ENCODE measurements at places on chromosomes 3 and 15.
A peak's percentile ranks its signal among the peaks of the same experiment; 100 is the strongest.

DNA sequence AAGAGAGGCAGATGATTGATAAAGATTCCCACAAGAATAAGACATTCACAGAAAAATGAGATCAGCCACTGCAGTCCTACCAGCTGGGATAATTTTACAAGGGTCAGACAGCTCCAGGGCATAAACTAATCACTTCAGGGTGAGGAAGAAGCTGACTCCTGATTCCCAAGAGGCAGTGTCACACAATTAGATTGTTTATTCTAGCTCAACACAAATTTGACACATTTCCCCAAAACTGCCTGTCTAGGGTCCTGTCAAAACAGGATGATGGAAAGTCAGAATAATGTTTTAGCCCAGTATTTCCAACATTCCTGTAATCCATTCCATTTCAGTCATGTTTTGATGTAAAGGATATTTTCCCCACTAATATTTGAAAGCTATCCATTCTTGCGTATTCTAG is 110.8 kb downstream of the TNIK start:
- no peak for DNase-seq

DNA sequence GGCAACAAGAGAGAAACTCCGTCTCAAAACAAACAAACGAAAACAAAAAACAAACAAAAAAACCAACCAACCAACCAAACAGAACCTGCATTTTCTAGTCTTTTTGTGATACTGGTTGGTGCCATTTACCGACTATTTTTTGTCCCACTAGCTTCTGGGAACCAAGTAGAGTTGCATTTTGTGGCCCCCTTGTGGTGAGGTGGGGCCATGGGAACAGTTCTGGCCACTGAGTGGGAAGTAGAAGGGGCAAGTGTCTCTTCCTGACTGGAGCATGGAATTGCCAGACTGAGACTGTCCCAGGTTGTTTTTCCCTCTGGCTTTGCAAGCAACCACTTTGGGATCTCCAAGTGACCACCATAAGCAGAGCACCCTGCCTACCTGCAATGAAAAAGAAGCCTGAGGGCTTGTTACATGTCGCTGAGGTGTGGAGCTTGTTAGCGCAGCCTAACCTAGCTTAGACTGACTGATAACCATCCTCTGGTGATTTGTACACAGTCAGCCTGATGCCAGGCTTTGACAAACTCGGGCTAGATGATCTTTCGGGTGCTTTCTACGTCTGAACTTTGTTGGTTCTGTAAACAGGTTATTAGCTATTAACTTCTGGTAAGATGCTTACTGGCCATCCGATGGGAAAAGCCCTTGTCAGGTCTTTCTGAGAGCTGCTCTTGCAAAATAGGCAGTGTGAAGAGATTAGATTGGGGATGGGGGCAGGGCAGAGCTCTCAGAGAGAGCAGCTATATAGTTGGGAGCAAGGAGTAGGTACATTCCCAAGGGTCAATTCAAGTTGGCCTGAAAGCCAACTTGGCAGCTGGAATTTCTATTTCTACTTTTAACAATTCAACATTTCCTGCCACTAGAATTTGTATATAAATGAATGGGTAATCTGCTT is 172.2 kb downstream of the SSR3 start:
- DNase-seq, result no peak

DNA sequence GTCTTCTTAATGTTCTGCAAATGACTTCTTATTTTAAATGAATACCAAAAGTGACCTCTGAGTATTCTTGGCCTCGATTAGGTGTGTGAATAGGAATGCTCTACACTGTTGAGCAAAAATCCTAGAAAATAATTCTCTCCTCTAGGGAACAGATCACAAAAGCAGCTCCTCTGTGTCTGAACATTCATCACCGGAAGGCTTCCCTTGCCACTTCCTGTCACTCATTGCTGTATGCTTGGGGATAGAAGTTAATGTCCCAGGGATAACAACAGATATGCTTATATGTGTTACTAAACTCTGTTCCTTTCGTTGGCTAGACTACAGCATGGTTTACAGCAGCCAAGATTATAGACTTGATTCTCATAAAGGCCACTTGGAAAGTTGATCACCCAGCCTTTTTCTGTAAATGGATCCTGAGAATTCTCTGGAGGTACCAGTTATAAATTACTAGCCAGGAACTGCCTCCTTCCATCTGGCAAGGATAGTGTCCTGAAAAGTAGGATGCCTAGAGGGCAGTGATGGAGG is 16.0 kb upstream of the PTX3 start:
- DNase-seq, result no peak

DNA sequence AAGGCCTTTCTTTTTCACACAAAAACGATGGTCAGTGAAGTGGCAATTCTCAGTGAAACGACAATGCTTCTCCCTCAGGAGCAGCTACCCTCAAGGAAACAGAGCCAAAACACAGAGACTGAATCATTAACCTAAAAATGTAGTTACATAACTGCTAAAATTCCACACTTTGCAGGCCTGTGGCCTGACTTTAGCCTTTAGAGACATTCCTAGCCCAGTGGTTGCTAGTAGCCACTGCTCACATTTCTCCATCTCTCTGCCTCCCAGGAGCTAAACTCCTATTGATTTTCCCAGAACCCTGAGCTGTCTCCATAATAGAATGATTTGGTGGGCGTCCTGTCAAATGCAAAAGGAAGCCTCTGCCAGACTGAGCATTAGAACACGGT is 630.1 kb upstream of the KCNMB2 start:
- peak; percentile 45 for DNase-seq

- no peak for DNase-seq
These were observed 101.8 kb downstream of the CFAP20DC start for GRCh38 chr3:58948018-58948417.

DNA sequence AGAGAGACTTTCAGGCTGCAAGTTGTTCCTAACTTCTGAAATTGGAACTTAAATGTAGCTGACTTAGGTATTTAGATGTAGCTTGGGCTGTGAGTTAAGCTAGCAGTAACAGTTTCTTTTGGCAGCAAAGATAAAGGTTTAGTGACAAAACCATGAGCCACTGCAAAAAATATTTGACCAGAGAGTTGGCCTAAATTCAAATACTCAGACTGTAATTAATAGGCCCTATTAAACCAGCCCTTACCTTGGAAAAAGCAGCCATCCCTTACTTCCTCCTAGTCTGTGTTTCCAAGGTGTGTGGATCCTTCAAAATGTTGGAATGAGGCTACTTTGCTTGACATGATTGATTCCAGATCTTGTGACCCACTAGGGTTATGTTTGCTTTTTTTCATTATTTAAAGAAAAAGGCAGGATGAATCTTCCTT is 8.2 kb downstream of the TPM1 start:
- DNase-seq, result no peak

GRCh38 chr3:131151-131888 is 65.2 kb upstream of the CHL1 start:
- no peak for DNase-seq

DNA sequence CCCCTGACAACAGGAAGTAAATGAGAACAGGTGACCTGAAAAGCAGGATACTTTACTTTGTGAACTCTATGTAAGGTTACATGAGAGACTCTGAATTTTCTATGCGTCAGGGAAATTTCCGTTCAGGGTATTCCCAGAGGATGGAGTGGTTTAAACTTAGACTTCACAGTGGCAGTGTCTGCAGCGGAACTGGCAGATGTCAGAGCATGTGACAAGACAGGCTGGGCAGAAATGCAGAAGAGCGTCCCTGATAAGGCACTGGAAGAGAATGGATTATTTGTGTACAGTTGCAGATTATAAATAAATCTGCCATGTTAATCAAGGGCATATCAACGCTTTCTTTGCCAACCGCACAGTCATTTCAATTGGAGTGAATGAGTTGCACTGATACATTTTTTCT is 598.4 kb upstream of the ZNF717 start:
- no peak for DNase-seq

GRCh38 chr15:27683121-27683520 is 416.0 kb downstream of the OCA2 start:
- no peak for DNase-seq

- no peak for DNase-seq
These were observed 77.3 kb upstream of the PHLDB2 start for GRCh38 chr3:111781561-111782446.

- no peak for DNase-seq
These were observed 227.6 kb upstream of the POU1F1 start for GRCh38 chr3:87503900-87504498.

- DNase-seq, result no peak
These were observed 891.4 kb downstream of the NTRK3 start for GRCh38 chr15:87365186-87365585.

DNA sequence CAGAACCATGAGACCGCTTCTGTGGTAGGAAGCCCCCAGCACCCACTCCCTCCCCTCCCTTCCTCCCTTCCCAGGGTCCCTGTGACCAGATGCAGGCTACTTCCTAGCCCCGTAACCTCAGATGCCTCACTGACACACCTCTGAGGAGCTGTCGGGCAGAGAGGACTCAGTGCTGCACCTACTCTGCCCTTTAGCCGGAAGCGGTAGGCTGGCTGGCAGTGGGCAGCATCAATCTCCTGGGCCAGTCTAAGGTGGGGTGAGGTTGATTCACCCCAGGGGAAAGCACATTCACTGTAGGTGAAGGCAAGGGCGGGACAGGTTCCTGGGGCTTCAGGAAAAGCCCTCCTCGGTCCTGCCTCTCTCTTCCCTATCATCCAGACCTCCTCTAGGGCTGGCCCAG is 19.1 kb downstream of the CSRNP1 start:
- peak; percentile 33 for DNase-seq

DNA sequence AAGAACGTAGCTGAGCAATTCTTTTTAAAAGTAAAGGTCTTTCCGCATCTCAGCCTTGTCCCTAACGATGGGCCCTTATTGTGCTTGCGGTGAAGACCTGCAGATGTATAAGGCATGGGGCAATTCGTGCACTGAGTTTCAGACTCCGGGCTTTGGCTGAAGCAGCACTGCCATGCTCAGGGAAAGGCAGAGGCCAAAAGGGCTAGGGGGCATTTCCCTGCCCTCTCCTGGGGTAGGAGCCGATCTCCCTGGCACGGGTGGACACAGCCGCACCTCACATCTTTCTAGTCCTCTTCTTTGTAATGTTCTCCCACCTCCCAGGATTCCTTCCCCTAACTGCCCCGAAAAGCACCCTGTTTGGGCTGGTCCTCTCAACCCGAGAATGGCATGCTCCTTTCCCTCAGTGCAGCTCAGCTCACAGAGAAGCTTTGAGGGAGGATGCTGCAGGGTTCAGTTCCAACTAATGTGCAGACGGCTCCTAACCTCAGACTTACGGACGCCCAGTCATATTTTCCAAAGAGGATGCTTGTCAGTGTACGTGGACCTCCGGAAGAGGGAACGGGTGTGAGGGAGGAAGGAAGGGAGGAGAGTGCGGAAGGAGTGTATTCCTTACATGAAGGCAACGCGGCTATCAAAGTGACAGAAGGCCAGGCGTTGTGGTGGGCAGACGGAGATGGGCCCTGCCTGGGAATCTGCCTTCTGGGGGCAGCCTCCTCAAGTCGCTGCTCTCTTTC is 61.2 kb downstream of the SYNM start:
- no peak for DNase-seq

- DNase-seq, result no peak
These were observed 96.2 kb upstream of the SEMA6D start for GRCh38 chr15:47620960-47621681.

DNA sequence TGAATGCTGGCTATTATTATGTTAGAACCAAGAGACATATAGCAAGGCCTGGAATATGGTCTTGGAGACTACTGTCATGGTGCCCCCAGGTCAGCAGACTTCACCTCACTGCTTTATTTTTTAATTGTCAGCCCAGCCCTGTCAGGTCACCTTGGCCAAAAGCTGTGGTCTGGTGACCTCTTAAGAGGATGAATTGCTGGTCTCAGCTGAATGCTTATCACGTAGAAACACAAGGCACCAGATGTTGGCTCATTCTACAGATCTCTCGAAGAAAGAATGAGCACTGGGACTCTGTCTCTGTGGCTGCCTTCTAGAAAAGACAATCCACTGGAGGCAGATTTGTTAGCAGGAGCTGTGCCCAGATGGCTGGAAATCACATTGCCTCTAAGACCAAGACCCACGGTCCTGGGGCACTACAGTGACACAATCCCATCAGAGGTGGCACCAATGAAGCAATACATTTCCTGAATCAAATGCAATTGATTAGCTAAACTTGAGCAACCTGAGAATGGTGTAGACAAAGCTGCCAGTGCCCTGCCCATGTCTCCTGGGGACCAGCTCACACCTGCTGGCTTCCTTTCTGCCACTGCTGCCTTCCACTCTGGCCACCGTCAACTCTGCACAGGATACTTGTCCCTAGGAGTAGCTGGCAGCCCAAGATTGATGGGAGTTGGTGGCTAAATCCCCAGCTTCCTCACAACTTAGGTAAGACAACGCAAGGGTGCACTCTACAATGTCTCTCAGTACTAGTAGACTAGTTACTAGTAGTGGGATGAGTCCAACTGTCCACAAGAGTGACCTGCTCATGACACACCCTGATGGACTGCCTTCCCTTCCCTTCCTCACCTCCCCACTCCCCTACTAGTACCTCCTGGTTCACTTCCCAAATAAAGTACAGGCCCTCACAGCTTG is 384.9 kb upstream of the PROK2 start:
- no peak for DNase-seq

DNA sequence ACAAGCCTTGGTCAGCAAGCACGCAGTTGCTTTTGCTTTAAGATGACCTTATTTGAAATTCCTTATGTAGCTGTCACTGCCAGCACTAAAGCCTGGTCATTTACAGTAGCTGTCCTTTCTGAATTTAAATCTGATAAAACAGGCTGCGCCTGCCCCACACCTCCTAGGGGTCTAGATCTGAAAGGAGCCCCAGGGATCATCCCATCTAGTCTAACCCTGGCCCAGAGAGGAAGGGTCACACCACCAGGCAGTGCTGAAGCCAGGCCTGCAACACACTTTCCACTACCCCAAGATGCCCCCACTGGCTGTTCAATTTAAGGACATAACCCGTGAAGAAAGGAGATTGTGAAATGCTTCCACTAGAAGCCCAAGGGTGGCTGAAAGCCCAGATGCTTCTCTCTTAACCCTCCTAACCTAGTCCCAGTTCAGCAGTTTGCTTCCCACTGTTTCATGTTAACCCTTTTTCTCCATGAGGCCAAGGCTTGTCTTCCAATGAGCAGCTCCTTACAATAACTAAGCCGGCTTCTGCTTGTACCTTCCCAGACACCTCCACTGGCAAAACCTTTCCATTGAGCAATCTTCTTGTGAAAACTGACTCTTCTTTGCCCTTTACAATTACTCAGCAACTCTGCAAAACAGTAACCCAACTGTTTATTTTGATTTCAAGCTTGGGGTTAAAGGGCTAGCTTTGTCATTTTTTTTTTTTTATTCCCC is 198.9 kb upstream of the LPP start:
- DNase-seq, result no peak

- no peak for DNase-seq
These were observed 219.4 kb upstream of the BHLHE40 start for GRCh38 chr3:4759689-4760312.

DNA sequence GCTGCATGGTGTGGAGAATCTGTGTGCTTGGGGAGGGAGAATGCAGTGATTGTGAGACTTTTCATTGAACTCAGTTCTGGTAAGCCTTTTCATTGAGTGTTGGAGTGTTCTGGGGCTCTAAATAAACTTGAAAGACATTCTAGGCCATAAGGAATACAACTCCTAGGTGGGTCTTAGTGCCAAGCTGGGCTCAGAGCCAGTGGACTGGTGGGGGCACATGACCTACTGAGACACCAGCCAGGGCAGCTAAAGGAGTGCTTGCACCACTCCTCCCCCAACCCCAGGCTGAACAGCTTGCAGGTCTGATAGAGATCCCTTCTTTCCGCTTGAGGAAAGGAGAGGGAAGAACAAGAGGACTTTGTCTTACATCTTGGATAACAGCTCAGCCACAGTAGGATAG is 21.7 kb upstream of the KPNA4 start:
- DNase-seq, result no peak

GRCh38 chr3:168531116-168531515 is 435.4 kb upstream of the GOLIM4 start:
- DNase-seq, result no peak

GRCh38 chr15:85281293-85281882 is 99.0 kb upstream of the AKAP13 start:
- DNase-seq, result no peak

- peak; percentile 69 for DNase-seq
These were observed 6.7 kb downstream of the TNFSF10 start for GRCh38 chr3:172516318-172517214.
